ENCODE measurements at places on chromosomes 12 and 14.

GRCh38 chr12:1914114-1914911 is 4.1 kb downstream of the CACNA2D4 start:
- peak; percentile 20 for DNase-seq

- DNase-seq: no peak
Observed at GRCh38 chr14:54817506-54817905, 85.1 kb downstream of the GCH1 start.

GRCh38 chr12:754473-754820 is 2.1 kb downstream of the WNK1 start:
- no peak for DNase-seq

DNA sequence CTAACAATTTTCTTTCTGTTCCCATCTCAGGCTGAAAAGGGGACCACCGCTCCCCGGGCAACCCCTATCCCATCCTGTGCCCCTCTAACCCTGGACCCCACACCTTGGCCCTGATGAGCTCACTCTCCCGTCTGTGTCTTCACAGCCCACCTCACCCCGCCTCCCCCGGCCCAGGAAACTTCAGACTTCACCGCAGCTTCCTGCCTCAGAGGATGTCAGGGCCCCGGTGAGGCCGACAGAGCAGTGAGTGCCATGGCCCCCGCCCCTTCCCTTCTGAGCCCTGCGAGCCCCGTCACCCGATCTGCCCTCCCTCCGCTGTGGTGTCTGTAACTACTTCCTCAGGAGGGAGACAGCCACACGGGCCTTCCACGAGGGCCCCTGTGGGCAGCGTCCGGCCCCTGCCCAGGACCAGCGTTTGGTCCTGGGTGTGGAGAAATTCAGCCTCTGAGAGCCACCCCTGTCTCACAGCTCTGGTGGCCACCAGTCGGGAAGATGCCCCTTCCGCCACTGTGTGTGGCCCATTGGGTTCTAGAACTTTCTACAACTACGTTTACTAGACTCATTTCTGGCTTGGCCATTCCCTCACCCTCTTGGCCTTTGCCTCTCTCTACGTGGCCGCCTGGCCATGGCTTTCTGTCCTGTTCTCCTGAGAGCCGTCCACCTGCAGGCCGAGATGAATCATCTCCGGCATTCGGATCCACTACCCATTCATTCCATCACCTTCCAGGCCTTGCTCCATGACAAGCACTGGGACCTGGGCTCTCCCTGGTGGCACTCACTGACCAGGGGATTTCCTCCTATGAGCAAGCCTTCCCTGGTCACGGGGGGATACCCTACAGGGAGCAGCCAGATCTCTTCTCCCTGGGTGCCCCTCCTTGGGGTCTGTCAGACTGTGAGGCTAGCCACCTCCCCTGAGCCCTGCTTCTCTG is 3.4 kb downstream of the RHOF start:
- no peak for DNase-seq

DNA sequence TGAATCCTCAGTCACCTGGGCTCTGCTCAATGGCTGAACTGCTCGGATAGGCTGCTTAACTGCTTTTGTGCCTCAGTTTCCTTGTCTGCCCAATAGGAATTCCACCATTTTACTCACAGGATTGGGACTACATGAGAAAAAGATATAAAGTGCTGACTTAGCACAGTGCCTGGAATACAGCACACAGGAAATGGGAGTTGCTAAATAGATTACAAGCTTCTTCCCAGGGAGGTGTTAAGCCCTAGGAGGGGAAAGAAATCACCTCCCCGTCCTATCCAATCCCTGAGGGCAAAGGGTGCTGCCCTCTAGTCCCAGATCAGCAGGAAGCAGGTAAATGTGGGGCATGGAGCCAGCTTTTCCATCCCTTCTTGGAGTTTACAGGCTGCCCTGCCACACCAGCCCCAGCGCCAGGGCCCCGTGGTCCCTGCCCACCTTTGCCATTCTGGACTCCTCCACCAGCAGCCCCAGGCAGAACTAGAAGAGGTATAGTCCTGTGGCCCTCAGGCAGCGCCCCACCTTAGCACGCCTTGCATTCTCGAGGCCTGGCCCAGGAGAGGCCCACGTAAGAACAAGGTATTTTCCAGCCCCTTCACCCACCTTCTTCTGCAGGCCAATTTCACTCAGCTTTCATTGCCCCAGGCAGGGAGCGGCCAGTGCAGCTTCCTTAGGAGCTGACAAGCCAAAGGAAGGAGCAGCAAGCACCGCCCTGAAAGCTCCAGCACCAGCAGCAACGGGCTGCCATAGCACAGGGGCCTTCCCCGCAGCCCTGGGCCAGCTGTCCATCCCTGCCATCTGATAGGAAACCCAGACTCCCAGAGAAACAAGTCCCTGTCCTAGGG is 28.8 kb upstream of the RPLP0 start:
- DNase-seq: no peak

- DNase-seq: no peak
Observed at GRCh38 chr14:96149131-96149530, 55.5 kb upstream of the BDKRB2 start.

GRCh38 chr12:112938751-112939150 is 477 bp downstream of the OAS3 start:
- no peak for DNase-seq

GRCh38 chr12:9883175-9883574 is 1.9 kb downstream of the KLRF2 start:
- no peak for DNase-seq

GRCh38 chr14:103687712-103688111 is 27.5 kb downstream of the XRCC3 start:
- no peak for DNase-seq

- DNase-seq: no peak
Observed at GRCh38 chr14:75260025-75260763, 18.4 kb upstream of the FOS start.

- peak; percentile 44 for DNase-seq
Observed at GRCh38 chr14:37230551-37231194, 32.9 kb downstream of the MIPOL1 start.

- no peak for DNase-seq
Observed at GRCh38 chr12:52262286-52262685, 12.2 kb upstream of the KRT86 start.

- DNase-seq: no peak
Observed at GRCh38 chr12:99232324-99232723, 415.2 kb upstream of the GARIN6 start.

- DNase-seq: no peak
Observed at GRCh38 chr12:45389426-45389825, 173.5 kb downstream of the ANO6 start.

DNA sequence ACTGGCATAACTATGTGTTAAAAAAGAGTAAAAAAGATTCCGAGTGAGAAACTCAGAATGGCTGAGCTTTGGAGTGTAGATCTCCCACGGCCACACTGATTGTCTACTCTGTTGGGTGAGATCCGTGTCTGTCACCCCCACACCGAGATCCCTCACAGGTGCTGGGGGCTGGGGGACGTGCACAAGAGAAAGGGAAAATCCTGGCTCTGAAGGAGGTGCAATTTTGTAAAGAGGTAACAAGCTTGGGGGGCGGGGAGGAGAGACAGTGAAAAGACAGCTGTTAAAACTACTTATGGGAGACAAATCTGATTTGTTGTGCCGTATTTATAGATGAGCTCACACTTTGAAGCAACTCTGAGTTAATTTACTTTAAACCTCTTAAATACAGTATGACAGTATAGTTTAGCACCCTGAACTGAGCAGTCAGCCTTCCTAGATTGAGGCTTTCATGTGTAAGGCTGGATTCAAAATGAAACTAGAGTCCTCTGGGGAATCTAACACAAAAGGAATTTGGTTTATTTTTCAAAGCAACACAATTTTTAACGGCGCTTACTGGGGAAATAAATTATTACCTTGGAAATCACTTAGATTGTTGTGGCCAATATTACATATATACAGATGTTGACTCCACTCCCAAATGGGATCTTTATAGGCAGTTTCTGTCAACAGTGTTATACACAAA is 167.4 kb upstream of the RGS6 start:
- peak; percentile 62 for DNase-seq

DNA sequence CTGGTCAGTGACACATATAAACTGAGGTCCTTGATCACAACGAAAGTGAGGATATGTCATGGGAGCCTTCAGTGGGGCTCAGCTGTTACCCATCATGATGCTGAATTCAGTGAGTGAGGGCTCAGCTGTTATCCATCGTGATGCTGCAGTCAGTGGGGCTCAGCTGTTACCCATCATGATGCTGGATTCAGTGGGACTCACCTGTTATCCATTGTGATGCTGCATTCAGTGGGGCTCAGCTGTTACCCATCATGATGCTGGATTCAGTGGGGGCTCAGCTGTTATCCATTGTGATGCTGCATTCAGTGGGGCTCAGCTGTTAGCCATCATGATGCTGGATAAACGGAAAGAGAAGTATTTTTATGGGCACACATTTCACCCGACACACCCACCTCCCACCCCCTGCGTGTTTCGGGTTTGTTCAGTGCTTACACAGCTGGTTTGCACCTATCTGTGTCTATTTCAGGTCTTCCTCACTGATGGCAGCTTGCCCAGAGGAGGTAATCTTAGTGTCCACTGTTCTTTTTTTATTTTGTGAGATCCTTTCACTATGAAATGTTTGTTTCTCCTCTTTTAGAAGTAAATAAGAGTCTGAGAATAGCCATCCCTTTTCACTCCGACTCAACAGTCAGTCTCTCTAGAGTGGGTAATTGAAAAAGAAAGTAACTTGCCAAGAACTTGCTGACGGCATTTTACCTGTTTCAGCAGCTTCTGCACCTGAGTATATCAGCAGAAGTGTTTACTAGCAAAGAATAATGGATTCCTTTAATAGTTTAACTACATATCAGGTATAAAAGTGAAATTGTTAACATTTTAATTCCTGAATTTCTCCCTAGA is 183.0 kb downstream of the ERC1 start:
- DNase-seq: no peak

- no peak for DNase-seq
Observed at GRCh38 chr12:89453121-89453978, 71.2 kb downstream of the GALNT4 start.

GRCh38 chr12:82757656-82758055 is 71.0 kb downstream of the TMTC2 start:
- no peak for DNase-seq

- DNase-seq: no peak
Observed at GRCh38 chr12:92191061-92191460, 45.4 kb upstream of the BTG1 start.

DNA sequence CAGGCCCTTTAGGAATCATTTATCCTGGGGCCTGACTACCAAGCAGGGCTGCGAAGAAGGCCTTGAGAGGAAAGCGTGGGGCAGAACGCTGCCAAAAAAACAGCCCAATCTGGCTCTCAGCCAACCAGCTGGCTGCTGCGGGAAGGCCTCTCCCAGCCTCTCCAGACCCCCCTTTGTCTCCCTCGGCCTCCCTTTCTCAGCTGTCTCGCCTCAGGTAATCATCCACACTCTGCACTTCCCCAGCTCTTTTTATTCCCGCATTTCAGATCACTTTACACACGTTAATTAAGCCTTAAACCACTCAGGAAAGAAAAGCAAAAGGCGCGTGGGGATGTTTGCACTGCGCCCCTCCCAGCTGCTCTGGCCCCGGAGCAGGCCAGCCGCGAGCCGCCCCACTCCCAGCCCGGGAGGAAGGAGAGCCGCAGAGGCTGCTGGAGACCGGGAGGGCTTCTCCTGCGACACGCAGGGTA is 208.2 kb upstream of the FOXN3 start:
- no peak for DNase-seq

DNA sequence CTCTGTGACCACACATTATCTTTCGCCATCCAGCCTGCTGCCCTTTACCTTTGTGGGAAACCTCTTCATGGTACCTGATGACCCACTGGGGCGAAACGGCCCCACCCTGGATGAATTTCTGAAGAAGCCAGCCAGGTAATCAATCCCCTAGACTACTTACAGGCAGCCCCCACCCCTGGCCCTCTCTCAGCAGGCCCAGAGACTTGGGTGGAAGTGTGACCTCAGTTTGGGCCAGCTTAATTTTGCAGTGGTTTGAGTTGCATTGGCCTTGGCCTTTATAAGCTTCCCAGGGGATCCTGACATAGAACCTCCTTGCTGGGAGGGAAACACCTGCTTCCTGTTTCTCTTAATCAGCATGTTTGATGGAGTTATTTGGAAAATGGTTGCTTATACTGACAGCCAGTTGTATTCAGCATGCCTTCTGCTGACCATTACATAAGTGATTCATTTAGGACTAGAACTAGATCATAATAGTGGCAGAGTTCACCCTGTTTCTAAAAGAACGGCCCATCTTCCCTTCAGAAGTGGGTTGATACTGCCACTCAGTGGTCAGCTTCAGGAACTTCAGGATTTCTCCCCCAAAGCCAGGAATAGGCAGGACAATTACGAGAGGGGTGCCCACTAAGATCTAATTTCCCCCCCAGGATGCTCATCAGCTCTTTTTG is 6.1 kb downstream of the SDR39U1 start:
- DNase-seq: peak; percentile 69

DNA sequence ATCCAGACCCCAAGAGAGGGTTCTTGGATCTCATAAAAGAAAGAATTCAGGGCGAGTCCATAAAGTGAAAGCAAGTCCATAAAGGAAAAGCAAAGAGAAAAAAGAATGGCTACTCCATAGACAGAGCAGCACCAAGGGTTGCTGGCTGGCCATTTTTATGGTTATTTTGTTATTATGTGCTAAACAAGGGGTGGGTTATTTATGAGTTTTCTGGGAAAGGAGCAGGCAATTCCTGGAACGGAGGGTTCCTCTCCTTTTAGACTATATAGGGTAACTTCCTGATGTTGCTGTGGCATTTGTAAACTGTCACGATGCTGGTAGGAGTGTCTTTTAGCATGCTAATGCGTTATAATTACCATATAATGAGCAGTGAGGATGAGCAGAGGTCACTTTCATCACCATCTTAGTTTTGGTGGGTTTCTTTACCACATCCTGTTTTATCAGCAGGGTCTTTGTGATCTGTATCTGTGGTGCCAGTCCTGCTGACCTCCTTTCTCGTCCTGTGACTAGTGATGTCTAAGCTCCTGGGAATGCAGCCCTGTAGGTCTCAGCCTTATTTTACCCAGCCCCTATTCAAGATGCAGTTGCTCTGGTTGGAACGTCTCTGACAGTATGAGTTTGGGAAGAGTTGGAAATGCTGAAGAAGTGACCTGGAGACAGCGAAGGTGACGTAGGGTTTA is 100.5 kb downstream of the ZNF664 start:
- no peak for DNase-seq

GRCh38 chr14:62592877-62593276 is 452.4 kb downstream of the KCNH5 start:
- DNase-seq: no peak

- DNase-seq: no peak
Observed at GRCh38 chr14:59852350-59852749, 18.2 kb downstream of the RTN1 start.

DNA sequence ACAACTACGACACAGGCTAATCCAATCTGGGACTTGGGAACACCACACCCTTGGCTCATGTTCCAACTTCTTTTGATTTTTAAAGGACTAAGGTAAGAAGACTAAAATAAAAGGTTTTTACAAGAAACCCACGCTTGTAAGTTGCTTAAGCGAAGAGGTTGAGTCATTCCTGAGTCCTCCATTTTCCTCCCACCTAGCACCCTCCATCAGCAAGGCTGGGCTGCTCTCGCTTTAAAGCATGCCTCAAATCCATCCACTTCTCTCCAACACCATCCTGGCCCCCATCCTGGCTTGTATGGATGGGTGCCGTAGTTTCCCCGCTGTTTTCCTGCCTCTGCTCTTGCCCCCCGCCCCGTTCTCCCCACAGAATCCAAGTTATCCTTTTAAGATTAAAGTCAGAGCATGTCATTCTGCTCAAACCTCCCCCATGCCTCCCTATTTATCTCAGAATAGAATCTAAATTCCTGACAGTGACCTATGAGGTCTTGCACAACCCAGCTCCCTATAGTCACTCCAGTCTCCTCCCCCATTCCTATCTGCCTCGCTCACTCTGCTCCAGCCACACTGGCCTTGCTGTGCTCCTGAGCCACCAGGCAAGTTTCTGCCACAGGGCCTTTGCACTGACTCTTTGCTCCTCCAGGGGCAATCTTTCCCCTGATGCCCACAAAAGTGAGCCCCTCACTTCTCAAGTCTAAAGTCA is 34.5 kb downstream of the SCARB1 start:
- DNase-seq: no peak
